ENCODE measurements at places on chromosomes 11 and 22.

- no peak for DNase-seq
Observed at GRCh38 chr11:27563201-27563600, 56.6 kb upstream of the LIN7C start.

DNA sequence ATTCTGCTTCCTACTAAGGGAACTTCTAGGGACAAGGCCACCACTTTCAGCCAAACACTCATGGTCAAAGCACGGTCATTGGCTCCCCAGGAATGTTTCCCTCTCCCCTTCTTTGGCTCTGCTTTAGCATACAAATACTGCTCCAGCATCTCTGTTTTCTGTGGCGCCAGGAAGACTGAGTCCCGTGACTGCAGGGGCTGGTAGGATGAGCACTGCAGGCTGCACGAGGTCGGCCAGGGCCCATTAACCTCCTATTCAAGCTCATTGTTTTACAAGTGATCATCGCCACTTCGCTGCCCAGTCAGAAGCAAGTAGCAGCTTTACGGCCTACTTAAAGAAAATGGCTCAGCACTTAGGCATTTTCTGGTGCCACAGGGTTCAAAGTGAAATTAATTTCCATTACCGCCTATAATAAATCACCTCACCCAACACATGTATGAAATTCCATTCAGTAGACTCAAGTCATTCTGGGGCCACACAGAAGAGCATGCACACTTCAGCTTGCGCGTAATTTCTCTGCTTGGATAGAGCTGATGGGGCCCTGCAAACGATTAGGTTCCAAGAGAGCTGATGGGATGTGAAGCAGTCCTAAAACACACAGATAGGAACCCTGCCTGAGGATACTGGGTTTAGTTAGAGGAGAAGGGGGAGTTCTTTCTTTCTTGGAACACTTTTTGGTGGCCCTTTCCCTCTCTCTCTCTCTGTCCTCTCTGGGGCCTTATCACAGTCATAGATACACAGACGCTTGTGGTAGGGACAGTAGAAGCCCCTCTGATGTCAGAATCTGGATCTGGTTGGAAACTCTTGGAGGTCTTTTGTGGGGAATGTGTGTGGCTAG, 173.7 kb downstream of the KIF18A start:
- no peak for DNase-seq

DNA sequence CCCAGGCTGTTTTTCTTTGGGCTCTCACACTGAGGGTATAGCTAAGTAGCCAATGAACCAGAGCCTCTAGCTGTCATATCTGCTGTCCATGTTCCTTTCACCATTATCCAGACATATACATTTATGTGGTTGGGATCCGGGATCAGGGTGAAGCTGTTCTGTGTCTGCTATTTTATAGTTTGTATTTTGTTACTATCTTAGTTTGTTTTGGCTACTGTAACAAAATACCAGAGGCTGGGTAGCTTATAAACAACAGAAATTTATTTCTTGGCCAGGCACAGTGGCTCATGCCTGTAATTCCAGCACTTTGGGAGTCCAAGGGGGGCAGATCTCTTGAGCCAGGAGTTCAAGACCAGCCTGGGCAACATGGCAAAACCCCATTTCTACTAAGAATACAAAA, 40.5 kb upstream of the CABP7 start:
- DNase-seq = no peak

GRCh38 chr22:38153821-38154562, 27.6 kb downstream of the PLA2G6 start:
- DNase-seq = no peak

DNA sequence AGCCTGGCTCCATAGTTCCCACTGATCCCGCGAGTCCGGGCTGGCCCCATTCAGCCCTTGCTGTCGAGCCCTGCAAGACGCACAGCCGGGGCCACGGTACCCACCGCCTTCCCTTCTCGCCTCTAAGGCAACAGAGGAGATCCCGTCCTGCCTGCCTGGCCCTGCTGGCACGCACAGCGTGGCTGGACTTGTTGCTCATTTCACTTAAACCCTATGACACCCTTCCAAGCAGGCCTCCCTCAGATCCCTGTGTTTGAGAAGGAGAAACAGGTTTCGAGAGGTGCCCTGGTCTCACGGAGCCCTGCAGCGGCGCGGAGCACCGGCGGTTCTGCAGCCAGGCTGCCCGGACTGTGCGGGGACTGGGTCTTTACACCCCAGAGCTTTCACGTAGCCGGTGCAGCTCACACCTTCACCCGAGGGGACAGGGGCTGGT, 1048.4 kb downstream of the BRD1 start:
- no peak for DNase-seq

All from activated CD8-positive, alpha-beta memory T cell treated with anti-CD3 and anti-CD28 coated beads for 1 hour (primary cell).